ENCODE measurements at places on chromosomes 5 and 9.

DNA sequence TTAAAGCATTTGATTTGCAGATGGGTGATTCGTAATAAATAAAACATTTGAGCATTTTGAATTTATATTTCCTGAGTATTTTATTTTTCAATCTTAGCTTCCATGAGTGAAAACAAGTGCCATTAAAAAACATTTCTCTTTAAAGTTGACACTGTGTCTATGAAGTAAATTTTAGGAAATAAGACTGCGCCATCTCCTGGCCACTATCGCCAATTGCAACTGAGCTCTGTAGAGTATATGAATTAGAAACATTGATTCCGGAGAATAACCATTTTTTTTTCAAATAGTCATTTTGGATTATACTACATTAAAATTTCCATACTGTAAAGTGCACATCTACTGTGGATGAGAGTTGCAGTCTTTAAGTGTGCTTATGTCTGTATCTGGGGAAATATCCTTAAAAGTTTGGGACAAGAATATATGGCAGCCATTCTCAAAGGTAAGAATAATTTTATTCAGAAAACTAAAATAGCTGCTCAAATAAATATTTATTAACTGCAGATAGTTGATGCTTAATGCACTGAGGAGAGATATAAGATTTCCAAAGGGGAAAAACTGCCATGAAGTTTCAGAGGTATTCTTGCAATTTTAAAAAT is 5.9 kb downstream of the DMRTA1 start:
- DNase-seq = no peak

DNA sequence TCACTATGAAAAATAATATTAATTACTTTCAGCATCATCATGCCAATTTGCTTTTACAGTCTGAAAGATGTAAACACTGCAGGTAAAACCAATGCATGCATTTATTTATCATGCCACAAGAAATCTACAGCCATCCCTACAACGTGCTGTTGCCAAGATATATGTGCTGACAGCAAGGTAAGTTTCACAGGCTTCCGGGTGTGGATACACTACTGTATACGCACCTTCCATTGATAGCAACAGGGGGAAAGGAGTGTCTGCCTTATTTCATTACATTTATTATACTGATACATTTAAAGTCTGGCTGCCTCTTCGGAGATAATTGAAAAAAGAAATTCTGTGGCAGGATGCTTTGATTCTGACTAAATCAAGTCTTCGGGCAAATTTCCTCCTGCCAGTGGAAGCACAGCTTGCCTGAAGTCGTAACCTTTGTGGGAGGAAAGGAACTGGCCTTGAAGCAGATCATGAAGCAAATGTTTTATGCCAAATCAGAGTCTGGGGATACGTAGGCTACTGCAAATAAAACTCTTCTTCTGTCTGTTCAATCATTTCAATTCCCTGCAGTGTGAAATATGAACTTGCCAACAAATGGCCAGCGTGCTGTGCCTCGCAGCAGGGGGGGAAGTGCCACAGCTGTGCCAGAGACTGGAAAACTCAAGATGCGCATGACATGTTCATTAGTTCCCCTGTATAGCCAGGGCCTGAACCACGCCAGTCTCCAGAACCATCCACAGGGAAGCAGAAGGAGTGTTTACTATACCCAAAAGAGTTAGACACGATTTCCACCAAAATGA is 268.1 kb downstream of the EFNA5 start:
- no peak for DNase-seq

DNA sequence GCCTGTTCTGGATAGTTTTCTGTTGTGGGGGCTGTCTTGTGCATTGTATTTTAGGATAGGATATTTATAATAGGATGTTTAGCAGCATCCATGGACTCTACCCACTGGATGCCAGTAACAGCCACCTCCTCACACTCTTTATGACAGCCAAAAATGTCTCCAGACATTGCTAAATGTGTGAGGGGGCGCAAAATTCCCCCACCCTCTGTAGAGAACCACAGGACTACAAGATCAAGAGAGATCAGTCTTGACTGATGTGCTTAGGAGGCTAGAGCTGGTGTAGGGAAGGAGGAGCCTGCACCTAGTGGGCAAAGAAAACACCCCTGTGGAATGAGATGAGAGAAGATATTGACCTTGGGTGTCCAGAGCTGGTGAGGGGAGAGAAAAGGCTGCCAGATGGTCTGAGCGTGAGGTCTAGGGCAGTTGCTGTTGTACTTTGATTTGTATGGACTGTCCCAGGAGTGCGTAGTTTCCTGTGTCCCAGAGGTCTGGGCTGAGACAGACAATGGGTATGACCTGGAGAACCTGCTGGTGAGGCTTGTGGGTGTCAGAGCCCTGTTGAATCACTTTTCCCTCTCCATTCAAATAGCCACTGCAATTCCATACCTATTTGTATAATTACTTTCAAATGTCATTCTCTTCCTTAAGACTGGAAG is 16.3 kb downstream of the DAPK1 start:
- DNase-seq = no peak

GRCh38 chr5:54580997-54581811 is 63.6 kb downstream of the SNX18 start:
- DNase-seq = no peak

DNA sequence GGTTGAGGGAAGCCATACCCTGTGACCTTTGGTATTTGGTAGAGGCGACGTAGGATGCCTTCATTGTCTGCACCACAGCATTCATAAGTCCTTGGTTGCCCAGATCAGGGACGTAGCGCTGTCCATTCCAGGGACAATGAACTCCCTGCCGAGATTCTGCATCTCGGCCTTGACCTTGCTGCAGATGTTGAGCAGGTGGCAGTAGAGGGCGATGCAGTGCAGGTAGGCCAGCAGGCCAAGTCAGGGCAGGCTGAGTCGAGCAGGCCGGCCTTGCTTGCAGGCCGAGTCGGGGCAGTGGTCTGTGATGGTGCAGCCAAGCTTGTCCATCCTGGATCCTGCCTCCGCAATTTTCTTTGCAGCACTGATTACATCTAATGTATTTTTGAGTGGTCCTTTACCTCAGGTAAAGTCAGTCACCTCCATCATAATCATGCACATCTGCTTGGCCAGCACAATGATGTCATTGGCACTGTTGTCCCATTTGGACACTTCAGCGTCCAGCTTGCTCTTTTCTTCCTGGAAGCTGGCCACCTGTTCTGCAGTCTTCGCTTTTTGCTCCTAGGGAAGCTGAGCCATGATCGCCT is 93.4 kb upstream of the CCDC112 start:
- DNase-seq = no peak

GRCh38 chr5:68994645-68995044 is 99.2 kb upstream of the SLC30A5 start:
- no peak for DNase-seq

- DNase-seq = no peak
Measured at GRCh38 chr5:102974177-102974576, 145.8 kb downstream of the GIN1 start.

DNA sequence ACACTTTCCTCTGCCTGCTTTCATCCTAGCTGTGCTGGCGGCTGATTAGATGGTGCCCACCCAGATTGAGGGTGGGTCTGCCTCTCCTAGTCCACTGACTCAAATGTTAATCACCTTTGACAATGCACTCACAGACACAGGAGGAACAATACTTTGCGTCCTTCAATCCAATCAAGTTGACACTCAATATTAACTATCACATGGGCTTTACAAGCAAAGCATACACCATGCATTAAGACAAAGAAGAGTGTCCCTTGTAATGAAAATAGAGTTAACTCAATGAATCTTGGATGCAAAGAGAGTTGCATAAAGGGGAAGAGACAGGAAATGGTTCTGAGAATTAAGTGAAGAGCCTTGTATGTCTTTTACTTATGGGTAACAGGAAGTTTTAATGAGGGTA is 298.7 kb upstream of the BRINP1 start:
- no peak for DNase-seq

DNA sequence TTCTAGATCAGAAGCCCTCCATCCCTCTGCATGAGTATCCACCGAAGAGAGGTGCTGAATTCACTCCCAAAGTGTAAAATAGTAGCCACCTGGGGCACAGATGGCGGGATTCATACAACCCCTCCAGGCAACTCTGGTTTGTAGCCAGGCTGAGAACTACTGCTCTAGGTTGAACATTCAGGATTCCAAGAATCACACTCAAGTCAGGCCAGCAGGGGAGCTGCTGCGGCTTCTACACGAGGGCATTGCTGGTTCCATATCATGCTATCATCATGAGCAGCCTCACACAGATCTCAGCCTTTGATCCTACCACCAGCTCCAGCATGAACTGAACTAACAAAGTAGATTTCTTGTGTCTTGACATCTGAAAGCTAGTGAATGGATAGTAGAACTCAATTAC is 367.9 kb downstream of the DIRAS2 start:
- DNase-seq = no peak

- DNase-seq = no peak
Measured at GRCh38 chr5:87582149-87582548, 169.4 kb upstream of the CCNH start.

GRCh38 chr9:88934876-88935535 is 56.3 kb upstream of the S1PR3 start:
- no peak for DNase-seq

DNA sequence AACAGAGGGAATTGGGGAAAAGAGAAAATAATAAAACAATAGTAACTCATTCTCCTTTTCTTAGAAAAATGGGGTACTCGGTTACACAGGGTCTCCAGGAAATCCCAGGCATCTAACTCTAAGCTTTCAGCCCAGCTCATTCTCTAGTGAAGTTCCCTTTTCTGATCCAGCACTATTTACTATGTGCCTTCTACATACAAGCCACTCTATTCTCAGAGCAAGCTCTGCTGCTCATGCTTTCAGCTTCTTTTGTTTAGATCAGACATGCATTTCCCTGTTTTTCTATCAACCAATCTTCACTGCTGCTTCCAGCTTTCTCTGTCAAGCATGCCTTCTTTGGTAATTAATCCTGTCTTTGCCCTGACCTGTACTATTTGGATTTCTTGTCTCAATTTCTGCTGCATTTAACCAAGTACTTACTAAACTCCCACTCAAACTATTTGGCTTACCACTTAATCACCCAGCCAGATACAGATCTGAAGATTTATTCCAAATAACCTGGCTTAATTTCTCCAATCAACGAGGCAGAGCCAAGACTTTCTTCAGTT is 25.3 kb downstream of the OSMR start:
- no peak for DNase-seq

- no peak for DNase-seq
Measured at GRCh38 chr5:170611449-170612090, 107.8 kb downstream of the KCNIP1 start.

DNA sequence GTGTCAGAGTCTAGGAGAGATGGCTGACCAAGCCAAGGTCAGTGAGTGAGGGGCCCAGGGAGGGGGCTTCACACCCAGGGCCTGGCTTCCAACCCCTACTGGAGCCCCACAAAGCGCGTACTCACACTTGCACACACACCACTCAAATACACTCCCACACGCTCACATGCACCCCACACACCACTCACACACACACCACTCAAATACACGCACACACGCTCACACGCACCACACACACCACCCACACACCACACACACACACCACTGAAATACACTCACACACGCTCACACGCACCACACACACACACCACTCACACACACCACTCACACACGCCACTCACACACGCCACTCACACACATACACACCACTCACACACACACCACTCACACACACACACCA is 5.7 kb upstream of the ASB6 start:
- no peak for DNase-seq

DNA sequence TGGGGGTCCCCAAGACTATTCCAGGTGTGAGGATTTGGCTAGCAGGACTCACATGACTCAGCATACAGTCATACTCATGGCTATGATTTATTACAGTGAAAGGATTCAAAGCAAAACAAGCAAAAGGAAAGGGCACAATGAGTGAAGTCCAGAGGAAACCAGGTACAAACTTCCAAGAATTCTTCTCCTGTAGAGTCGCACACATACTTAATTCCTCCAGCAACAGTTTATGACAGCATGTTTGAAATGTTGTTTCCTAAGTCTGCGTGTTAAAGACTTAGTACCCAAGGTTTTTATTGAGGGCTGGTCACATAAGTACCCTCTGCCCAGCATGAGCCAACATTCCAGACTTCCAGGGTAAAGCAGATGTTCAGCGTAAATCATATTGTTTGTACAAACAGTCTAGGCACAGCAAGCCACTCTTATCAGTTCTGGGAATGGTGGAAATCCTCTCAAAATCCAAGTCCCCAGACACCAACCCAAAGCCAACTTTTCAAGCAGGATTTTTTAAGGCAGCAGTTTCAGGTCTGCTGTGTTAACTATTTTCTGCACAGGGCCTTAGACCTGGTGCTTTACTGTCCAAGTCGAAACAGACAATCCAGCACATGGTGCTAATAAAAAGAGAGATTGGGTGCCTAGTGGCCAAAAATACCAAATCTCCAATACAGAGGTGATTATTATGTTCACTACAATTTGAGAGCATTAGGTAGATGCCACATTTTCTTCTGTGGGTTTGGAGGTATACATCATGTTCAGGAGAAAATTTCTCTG is 18.6 kb upstream of the RICTOR start:
- no peak for DNase-seq
